ENCODE measurements at places on chromosomes 12 and 14. TPM values are rescaled to one million over a fixed set of nuclear protein-coding genes. Genes with fewer than 3 reads are reported as not detected.

WSCD2 gene
- not detected for total RNA-seq

IL22 gene
- total RNA-seq: not detected

HOXC12 gene
- not detected for total RNA-seq

SOX5 gene
- not detected for total RNA-seq

DNA sequence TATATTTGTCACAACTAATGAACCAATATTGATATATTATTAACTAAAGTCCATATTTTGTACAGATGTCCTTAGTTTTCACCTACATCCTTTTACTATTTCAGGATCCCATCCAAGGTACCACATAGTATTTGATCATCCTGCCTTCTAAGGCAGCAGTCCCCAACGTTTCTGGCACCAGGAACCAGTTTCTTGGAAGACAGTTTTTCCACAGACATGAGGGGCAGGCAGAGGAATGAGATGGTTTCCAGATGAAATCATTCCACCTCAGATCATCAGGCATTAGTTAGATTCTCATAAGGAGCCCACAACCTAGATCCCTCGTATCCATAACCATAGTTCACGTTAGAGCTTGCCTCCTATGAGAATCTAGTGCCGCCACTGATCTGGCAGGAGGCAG, 82.8 kb upstream of the BCL2L14 start:
- no peak for DNase-seq

- no peak for DNase-seq
Observed at GRCh38 chr12:32545413-32545980, 133.6 kb upstream of the DNM1L start.

GRCh38 chr14:74414403-74415114, 11.5 kb downstream of the SYNDIG1L start:
- DNase-seq: no peak

DNA sequence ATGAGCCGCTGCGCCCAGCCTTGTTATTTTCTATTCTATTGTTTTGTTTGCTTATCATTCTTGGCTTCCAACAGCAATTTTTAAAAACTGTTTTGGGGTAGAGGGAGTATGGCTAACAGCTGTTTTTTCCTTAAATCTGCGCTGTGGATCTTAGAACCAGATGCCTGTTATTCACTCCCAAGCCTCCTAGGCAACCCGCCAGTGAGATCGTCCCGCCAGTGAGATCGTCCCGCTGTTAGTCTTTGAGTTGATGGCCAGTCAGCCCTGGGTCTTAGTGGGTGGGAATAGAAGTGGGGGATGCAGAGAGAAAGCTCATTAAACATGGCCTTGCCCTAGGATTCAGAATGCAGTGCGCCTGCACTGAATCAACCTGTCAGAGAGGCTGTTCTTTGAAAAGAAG, 67.3 kb upstream of the BICD1 start:
- DNase-seq: no peak

DNA sequence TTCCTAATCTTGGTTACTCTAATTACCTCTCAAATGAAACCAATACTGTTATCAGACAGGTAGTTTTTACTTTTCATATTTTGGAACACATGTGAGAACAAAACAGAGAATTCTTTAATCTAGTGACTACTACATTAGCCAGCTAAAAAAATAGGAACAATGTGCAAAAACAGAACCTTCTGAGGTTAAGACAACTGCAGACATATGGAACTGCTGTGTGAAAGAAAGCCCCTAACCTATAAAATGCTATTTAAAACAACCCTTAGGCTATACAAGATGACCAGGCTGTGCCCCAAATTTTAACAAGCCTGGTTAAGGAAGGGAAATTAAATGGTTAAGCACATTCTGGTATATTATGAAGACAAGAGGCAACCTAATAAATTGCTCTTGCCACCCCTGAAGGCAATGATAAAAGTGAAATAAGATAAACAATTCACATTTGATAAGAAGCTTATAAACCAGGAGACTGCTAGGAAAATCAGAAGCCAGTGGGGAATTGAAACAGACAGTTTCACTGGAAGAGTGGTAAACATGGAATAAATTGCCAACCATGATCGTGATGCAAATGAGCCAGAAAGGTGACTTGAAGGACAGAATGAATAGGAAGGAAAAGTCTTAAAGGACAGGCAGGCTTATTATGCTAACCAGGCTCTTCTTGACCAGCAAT, 7.4 kb downstream of the GTSF1 start:
- no peak for DNase-seq

- no peak for DNase-seq
Observed at GRCh38 chr14:57833323-57833722, 32.6 kb downstream of the SLC35F4 start.
